ENCODE measurements at places on chromosomes 7 and 10.

- no peak for DNase-seq
These were observed 59.3 kb upstream of the BMPER start for GRCh38 chr7:33845991-33846509.

- DNase-seq: no peak
These were observed 52.2 kb downstream of the IFIT5 start for GRCh38 chr10:89466599-89467035.

GRCh38 chr10:70967591-70968587, 79.5 kb upstream of the PCBD1 start:
- DNase-seq: no peak

DNA sequence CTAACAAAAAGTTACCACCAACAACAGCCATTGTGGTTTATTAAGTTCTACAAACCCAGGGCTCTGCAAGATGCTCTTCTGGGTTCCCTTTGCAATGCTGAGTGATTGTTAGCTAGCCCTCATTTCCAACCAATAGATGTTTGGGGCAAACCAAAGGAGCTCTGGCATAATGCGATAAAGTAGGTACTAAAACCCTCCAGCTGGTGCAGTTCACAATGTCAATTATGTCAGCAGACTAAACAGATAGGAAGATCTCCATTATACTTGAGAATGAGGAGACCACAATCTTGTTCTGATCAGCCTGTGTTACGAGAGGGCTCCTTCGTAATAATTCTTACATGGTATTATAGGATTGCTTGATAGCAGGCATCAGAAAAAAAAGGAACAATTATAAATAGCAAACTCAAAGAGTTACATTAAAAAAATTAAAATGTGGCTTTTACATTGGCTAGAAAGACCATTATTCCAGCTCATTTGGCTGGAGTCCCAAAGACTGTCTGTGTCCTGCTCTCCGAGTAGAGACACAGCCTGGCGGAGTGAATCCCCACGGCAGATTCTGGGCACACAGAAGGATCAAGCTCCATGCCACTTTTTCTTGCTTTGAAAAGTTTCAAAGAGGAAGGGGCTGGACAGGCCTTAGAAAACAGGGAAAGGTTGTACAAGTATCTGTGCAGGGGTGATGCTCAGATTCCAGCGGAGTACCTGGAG, 93.8 kb downstream of the ZRANB1 start:
- DNase-seq: no peak

DNA sequence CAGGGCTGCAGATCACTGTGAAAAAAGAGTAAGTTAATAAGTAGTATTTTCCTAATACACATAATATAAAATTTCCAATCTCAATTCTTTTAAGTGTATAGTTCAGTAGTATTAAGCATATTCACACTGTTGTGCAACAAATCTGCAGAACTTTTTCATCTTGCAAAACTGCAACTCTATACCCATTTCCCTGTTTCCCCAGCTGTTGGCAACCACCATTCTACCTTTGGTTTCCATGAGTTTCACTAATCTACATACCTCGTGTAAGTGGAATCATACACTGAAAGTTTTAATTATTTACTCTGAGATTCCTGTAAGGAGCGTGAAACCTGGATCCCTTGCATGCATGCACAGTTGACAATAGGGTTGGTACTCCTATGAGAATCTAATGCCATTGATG, 155.4 kb downstream of the ZPBP start:
- no peak for DNase-seq

- no peak for DNase-seq
These were observed 32.7 kb downstream of the R3HCC1L start for GRCh38 chr10:98167191-98167590.

GRCh38 chr10:17217631-17218232, 10.3 kb upstream of the VIM start:
- DNase-seq: no peak

DNA sequence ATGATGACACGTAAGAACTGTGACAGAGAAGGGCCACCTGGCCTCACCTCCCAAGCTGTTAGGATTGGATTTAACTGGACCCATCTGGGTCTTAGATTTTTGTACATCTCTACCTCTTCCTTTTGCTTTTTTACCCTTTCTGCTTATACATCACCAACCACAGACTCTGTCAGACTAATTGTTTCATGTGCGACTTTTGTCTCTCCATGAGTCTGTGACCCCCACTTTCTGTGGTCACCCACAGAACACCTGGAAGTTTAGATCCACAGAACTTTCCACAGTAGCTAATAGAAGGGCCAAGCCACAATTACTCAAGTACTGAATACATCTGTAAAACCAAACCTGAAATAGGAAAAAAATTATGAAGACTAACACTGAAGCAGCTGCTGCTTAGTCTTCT, 23.1 kb downstream of the SEC31B start:
- no peak for DNase-seq

DNA sequence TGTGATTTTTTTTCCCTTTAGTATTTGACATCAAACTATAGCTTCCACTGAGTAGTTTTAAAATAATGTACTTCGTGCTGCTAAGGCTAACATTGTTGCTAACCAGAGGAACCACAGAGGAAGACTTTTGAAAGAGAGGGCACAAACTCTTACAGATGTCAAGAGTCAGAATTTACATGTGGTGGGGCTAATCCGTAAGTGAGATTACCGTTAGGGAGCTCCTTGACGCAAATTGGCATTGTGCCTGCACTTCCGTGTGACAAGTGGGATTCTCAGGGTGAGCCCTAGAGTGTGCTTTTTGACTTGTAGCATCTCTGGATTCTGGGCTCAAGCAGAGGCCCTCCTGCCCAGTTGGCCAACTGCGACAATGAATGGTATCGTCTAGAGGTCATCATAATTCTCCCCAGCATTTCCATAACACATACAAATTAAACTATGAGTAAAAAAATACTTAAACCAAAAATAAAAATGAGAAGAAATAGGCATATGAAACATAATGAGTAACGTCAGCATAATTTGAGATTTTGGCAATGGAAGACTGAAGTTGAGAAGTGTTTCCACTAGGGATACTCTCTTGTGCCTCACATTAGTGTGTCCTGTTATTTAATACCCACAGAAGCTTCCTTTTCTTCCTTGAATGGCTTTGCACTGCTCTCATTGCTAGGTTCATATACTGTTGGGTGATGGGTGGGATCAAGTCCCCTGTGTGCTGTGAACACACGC, 164.0 kb downstream of the SDK1 start:
- peak; percentile 43 for DNase-seq

- no peak for DNase-seq
These were observed 78.1 kb upstream of the SLC25A13 start for GRCh38 chr7:96400001-96400400.

- DNase-seq: no peak
These were observed 2.9 kb downstream of the ADGRA1 start for GRCh38 chr10:133090654-133091053.

- DNase-seq: no peak
These were observed 77.3 kb downstream of the CDC14C start for GRCh38 chr7:49001610-49002033.

- DNase-seq: no peak
These were observed 19.0 kb downstream of the PIK3AP1 start for GRCh38 chr10:96701265-96701664.

GRCh38 chr7:22008683-22009082, 63.0 kb upstream of the CDCA7L start:
- DNase-seq: no peak

DNA sequence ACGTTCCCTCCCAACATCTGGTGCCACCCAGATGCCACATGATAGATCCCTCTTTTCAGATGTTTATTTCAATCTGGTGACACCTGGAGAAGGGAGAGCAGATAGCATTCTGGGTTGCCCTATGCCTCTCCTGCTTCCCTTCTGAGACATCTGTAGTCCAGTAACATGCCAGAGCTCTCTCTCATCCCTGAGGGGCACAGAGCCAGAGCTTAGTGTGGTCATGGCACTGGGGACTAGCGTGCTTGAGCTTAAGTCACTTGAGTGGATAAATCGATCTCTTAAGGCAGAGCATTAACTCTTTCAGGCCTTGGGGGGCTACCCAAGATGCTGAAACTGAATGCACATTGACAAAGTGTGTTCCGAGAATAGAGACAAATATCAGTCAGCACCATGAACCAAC, 47.9 kb downstream of the WNT2 start:
- DNase-seq: no peak

DNA sequence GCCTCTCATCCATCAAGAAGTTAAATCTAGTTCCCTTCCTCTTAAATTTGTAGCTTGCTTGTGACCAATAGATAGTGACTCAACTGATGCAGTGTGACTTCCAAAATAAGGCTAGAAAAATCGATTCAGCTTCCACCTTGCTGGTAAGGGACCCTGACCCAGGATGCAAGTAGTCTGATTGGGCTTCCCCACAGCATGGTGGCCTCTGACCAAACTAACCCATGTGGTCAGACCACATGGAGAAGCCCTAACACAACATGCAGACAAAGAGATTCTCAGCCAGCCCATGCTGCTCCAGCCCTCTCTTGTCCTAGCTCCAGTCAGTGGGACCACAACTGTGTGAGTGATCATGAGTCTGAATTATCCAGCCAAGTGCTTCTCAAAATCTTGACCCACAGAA, 710.8 kb downstream of the MAGI2 start:
- no peak for DNase-seq

GRCh38 chr7:68258609-68259008, 1262.0 kb downstream of the TYW1 start:
- no peak for DNase-seq

- DNase-seq: peak; percentile 6
These were observed 118.8 kb downstream of the SKIDA1 start for GRCh38 chr10:21406595-21407193.

- DNase-seq: no peak
These were observed 13.9 kb downstream of the BUD31 start for GRCh38 chr7:99422625-99423024.

DNA sequence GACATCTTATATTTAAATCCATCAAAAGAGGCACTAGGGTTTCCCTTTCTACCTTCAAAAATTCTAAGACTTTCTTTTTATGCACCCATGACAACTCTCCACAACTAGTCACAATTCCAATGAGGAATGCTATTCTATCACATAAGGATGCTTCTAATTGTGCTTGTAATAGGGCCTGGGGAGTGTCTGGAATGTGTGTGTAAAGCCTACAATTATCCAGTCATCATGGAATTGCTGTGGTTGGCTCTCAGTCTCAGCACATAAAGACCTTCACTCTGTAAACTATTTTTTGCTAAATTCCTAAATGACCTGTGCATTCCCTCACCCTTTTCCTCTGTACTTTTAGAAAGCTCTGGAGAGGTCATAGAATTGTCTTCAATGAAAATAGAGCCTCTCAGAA, 86.7 kb downstream of the EPDR1 start:
- DNase-seq: no peak

DNA sequence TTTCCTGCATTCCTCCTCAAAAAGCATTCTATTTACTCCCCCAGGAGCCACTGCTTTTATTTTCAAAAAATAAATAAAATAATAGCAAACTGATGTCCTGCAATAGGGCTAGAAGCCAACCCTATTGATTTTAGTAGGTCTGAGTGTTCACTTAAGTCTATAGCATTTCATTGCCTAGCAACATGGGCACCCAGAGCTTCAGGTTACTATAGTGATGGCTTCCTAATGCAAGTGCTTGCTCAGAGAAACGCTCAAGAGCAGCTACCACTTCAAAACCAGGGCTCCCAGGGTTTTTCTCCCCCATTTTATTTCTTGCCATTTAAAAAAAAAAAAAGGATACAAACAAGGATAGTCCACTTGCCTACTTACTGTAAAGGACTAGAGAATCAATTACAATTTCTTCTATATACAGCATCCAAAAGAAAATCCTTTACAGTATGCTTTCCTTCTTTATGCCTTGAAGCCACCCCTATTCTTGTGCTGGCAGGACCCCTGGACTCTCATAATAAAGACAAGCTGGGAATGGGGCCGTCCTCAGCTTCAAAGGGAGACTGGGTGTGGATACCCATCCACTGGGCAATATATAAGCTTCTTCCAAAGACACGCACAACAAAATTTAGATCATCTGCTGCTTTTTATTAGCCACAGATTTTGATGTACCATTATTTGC, 133.3 kb downstream of the VPS41 start:
- no peak for DNase-seq

DNA sequence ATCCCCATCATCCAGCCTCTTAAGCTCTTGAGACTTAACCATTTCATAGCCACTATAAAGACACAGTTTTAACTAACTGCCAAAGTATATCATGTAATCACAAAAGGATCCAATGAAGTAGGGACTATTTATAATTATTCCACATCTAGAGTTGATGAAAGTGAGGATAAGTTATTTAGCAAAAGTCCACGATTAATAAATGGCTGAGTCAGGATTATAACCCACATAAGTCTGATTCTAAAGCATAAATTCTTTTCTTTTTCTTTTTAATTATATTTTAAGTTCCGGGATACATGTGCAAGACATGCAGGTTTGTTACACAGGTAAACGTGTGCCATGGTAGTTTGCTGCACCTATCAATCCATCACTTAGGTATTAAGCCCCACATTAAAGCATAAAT, 166.1 kb downstream of the PPP1R3A start:
- DNase-seq: no peak

DNA sequence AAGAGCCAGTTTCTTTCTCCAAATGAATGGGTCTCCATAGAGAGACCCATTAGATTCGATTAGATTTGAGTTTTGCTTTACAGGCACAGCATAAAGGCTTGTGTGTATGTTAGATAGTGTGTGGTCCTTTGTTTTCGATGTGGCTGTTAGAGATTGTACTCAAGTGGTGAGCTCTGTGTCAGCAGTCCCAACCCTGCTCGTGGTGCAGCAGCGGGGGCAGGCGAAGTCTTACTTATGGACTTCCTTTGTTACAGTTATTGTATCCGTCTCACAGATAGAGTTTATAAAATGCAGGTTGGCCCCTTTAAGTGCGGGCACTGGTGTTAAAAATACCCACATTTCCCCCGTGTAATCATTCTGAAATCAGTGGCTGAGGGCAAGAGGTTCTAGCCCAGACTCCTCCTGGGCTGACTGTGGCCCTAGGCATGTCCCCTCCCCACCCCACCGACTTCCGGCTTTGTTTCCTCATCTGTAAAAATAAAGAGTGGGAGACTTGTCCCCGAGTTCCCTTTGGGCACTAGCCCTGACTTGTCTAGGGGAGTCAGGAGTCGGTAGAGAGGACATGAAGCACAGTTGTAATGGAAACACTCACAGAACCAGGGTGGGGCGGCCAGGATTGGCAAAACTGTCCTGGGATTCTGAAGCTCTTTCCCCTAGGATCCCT, 28.6 kb downstream of the MTURN start:
- DNase-seq: peak; percentile 33

DNA sequence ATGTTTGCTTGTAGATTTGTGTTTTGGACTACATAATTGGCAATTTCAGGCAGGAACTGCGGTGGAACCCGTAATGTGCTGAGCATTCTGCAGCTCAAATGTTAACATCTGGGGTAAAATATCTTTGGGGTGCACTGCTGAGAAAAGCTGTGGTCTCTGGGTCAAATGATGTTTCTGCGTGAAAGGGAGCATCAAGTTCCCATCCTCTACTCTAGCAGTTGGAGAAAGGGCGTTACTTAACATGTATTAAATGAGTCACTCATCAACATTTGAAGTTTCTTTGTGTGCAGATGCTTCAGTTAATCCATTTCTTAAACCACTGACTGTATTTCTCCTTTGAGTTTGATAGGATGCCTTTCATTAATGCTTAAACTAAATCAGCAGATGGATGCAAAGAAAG, 273.1 kb upstream of the PITRM1 start:
- DNase-seq: no peak
